ENCODE measurements at places on chromosomes 13 and 19.

- DNase-seq: peak; percentile 89
Measured at GRCh38 chr19:10551698-10552301, 8.1 kb downstream of the ATG4D start.

DNA sequence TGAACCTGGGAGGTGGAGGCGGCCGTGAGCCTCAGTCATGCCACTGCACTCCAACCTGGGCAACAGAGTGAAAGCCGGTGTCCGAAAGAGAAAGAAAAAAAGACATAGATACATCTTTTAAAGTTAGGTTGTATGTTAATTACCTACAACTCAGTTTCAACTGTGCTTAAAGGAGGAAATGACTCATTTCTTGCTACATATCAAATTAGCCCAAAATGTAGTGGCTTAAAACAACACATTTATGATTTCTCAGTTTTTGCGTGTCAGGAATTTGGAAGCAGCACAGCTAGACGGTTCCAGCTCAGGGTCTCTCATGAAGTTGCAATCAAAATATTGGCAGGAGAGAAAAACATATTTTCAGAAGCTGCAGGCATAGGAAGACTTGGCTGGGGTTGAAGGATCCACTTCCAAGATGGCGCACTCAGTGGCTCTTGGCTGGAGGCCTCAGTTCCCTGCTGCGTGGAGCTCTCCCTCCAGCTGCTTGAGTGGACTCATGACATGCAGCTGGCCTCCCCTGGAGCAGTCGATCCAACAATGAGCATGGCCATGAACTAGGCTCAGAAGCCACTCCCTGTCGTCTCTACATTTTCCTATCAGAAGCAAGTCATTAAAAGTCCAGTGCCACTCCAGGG, 7.1 kb downstream of the LDLR start:
- peak; percentile 79 for DNase-seq

DNA sequence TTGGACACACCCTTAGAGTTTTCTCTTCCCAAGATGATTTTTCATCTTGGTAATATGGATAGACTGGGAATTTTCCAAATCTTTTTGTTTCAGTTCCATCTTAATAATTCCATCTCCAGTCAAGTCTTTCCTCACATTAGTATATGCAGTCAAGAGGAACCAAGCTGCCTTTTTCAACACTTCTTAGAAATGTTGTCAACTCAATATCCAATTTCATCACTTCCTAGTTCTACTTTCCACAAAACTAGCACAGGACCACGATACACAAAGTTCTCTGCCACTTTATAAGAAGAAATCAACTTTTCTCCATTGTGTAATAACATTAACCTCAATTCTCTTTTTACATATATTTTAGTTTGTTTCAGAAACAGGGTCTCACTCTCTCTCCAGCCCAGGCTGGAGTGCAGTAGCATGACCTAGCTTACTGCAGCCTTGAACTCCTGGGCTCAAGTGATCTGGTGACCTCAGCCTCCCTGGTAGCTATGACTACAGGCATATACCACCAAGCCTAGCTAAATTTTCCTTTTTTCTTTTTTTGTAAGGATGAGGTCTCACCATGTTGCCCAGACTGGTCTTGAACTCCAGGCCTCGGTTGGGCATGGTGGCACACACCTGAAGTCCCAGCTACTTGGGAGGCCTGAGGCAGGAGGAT, 15.5 kb downstream of the ZNF443 start:
- peak; percentile 48 for DNase-seq

DNA sequence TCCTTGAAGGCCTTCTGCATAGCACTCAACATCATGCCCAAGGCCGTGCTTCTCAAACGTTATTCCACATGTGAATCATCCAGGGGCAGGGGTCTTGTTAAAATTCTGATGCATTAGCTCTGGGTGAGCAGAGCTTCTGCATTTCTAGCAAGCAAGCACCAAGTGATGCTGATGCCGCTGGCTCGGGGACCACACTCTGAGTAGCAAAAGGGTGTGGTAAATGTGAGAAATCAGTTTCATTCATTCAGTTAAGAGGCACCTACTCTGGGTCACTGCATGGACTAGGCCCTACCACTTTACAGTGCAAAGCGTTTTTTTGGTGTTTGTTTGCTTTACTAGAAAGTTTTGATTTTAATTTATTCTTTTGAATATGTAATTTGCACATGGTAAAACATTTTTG, 7.2 kb downstream of the KRTDAP start:
- no peak for DNase-seq

GRCh38 chr19:38424272-38424671, 1.7 kb downstream of the RASGRP4 start:
- DNase-seq: no peak

DNA sequence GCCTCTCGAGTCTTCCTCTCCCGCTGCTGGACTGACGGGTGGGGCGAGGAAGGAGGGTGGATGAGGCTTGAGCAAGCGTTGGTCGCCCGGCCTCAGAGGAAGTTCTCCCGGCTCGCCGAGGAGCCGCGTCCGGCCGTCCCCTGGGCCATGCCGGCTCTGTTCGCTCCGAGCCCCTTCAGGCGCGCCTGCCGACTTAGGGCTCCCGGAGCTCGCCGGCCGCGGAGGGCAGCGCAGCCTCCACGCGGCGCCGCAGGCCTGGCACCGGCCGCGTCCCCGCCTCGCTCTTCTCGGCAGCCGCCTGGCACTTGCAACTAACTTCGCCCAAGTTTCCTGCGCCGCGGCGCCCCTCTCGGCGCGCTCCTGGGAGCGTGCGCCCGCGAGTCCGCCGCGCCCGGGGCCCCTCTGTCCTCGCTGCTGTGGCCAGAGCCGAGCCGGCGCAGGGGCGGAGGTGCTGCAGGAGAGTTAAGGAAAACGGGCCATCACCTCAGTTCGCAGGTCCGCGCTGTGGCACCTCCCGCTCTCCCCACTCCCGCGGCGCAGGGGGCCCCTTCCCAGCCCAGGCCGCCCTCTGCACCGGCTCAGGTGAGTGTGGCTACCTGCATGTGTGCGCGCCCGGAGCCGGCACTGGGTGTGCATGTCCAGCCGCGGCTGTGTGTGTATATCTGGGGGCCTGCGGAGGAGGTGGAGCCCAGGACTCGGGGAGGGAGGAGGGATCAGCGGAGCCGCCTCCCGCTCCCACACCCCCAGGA, 641 bp upstream of the SOX21 start:
- DNase-seq: no peak

Measured in MV-4-11 (cell line).